ENCODE measurements at places on chromosomes 6 and 20.
A peak's percentile ranks its signal among the peaks of the same experiment; 100 is the strongest.

- peak; percentile 14 for DNase-seq
Measured at GRCh38 chr20:3208786-3209256, 477 bp upstream of the ITPA start.

GRCh38 chr6:147615659-147616456, 107.4 kb downstream of the SAMD5 start:
- DNase-seq, result no peak

GRCh38 chr6:106063448-106063850, 22.7 kb upstream of the PRDM1 start:
- DNase-seq, result no peak

DNA sequence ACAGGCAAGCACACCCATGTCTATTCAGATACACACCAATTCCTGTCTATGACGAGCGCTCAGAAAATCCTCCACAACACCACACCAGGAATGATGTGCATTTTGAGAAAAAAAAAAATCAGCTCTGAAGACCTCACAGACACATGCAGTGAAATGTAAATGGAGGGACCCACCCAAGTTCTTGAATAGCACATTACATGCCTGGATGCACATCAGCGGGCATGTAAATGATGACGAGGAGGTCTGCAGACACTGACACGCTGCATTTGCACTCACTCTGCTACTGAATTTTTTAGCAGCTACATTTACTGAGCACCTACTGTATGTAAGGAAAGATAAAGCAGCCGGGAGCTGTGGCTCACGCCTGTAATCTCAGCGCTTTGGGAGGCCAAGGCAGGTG, 14.7 kb downstream of the NRSN2 start:
- DNase-seq, result no peak

GRCh38 chr6:150900049-150900448, 34.5 kb downstream of the MTHFD1L start:
- no peak for DNase-seq

DNA sequence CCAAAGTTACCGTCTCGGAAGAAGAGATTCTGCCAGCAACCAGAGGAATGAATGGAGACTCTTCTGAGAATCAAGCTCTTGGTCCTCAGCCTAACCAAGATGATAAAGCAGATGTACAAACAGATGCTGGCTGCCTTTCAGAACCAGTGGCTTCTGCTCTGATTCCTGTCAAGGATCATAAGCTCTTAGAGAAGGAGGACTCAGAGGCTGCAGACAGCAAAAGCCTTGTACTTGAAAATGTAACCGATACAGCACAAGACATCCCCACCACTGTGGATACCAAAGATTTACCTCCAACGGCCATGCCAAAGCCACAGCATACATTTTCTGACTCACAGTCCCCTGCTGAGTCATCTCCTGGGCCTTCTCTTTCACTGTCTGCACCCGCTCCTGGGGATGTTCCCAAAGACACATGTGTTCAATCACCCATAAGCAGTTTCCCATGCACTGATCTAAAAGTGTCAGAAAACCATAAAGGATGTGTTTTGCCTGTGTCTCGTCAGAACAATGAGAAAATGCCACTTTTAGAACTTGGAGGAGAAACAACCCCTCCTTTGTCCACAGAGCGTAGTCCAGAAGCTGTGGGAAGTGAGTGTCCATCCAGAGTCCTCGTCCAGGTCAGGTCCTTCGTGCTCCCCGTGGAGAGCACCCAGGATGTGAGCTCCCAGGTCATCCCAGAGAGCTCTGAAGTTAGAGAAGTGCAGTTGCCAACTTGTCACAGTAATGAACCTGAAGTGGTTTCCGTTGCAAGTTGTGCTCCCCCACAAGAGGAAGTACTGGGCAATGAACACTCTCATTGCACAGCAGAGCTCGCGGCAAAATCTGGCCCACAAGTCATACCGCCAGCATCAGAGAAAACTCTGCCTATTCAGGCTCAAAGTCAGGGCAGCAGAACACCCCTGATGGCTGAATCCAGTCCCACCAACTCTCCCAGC, 109.6 kb downstream of the RTN4IP1 start:
- peak; percentile 64 for DNase-seq

DNA sequence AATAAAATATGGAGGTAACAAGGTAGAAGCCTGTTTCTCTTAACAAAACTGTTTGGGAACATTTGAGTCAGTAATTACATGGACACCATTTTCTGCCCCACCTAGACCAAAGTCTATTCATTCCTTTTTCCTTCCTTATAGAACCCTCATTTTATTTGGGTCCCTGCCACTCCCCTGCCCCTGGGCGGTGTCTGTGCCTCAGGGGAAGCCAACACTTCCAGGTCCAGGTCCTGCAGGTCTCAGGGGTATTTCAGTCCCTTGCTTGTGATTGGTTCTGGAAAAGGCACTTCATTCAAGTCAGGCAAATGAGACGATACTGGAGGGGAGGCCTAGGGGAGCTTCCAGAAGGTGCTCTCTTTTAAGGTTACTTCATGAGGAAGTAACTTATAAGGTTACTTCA, 42.3 kb downstream of the SLC35D3 start:
- DNase-seq, result no peak
